ENCODE measurements at places on chromosomes 16 and 17. TPM values are rescaled to one million over a fixed set of nuclear protein-coding genes. Genes with fewer than 3 reads are reported as not detected.

- DNase-seq, result no peak
These were observed 9.6 kb downstream of the VPS4A start for GRCh38 chr16:69320740-69321073.

DNA sequence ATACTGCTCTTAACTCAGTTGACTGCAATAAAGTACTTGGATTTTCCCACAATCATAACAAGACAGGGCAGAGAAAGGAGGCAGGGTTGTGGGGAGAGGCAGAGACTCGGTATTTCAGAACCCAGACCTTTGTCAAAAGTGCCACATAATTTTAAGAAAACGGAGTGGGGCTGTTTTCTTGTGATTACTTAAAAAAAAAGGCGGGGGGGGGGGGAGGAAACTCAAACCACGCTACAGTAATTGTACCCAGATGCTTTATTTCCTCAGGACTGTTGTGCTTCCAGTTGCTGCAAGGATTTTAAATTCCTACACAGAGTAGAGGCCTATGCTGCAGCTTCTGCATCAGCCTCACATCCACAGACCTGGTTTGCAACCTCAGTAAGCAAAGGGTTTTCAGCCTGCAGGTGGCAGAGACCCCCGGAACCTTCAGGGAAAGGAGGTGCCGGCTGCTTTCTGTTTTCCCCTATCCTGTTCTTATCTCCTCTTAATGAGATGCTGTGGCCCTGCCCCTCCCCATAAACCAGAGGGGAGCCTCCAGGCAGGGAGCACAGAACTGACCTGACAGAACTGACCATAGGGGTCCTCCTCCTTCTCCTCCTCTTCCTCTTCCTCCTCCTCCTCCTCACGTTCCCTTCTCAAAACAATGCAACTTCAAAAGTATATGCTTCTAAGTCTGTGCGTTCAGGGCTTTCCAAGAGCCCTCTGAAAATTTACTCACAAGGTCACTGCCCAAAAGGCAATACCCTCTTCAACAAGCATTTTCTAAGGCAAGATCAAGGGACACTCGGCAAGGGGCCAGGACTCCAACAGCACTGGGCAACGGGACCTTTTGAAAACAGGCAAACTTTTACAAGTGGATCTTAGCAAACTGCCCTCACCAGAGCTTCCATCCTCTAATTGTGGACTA, 7.5 kb downstream of the AXIN2 start:
- DNase-seq, result no peak

GRCh38 chr17:19369107-19369778, 6.7 kb upstream of the B9D1 start:
- DNase-seq, result no peak

DNA sequence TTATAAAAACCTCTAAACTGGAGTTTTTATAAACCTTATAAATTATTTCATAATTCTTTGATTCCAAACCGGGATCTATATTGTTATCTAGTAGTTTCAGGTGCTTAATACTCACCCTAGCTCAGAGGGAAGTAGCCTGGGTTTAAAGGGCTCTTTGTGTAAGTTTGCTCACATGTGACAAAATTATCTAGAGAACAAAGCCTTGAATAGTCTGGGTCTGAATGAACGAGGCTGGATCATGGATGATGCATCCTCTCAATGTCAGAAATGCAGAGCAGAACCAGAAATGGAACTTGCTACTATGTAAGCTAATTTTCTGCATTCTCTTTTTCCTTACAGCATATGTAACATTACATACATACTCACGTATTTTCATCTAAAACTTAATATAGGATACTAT, 103.9 kb upstream of the NETO2 start:
- DNase-seq, result no peak

DNA sequence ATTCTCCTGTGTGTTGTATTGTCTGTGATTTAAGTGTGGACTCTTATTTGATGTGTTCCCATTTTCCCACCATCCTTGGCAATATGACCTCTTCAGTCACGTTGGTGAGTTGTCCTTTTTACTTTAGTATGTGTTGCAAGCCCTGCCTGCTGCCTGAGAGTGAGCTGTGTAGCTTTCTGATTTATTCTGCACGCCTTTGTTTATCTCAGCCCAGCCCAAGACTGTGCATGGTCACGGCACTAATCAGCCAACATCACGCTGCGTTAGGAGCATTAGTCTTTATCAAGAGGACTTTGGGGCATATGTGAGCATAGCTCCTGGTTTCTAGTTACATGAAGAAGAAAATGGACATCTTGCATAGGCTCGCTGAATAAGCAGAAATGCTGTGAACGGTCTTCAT, 6.0 kb downstream of the TOM1L1 start:
- DNase-seq, result no peak

DNA sequence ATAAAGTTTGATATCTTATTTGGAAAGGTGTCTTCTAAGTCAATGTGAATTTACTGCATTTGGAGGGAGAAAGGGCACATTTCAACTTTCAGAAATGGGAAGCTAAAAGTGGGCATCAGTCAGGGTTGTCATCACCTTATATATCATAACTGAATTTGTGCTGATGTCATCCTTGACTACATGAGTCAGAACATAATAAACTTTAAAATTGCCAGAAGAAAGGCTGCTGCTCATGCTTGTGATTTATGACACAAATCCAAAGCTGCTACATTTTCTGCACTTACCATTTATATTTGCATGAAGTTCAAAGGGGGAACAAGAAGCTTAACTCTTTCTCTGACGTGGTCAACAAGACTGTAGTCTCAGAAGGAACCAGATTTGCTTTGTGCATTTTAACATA, 196.6 kb downstream of the UTP18 start:
- no peak for DNase-seq

DNA sequence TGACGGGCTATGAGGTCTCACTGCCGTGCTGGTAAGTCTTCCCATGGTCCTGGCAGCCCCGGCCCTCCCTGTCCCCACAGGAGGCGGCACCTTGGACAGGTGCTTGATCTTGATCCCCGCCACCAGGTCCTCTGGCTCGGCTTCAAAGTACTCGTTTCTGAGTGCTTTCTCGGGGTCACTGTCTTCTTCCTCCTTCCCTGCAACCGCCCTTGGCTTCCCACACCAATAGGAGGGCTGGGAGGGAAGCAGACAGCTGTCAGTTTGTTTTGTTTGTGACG, 31.9 kb upstream of the RNPS1 start:
- DNase-seq, result no peak

- peak; percentile 91 for DNase-seq
These were observed 12.3 kb downstream of the GPR142 start for GRCh38 chr17:74379495-74380085.

DNA sequence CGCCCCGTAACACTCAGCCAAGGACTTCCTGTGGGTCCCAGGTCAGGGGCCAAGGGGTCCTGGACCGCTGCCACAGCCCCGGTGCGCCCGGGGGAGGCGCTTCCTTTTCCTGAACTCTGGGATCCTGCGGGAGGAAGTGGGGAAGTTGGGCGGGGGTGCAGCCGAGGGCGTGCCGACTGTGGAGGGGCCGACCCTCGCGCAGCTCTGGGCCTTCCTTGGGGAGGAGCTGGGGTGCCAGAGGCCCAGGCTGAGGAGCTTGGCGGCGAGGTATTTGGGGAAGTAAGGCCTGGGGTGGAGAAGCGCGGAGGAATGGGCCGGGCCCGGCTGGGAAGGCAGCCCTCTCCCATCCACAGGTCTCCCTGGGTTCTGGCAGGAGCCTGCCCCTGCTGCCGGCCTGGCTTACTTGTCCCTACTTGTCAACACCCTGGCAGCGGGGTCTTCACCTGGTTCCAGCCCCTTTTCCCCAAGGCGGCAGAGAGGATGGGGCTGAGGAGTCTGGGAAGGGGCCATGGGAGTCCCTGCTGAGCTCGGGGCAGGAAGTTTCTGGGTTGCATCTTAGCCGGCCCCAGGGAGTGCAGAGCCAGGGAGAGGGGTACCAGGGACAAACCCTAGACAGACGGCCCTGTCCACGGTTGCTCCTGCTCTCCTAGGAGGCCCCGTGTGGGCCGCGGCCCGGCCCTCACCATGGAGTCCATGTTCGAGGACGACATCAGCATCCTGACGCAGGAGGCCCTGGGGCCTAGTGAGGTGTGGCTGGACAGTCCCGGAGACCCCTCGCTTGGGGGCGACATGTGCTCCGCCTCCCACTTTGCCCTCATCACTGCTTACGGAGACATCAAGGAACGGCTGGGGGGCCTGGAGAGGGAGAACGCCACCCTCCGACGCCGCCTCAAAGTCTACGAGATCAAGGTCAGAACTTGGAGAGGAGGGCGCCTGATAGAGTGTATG, 1.7 kb downstream of the TBKBP1 start:
- no peak for DNase-seq

DNA sequence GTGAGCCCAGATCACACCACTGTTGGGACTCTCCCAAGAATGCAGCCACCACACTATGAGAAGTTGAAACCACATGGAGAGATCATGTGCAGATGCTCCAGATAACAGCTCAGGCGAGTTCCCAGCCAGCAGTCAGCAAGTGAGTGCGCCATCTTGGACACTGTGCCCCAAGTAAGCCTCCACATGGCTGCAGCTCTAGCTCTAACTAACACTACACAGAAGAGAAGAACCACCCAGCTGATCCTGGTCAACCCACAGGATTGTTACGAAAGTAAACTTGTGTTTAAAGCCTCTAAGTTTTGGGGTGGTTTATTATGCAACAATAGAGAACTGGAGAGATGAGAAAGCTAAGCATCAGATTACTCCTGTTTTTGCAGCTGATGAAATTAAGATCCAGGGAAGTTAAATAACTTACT, 25.8 kb downstream of the SLC38A7 start:
- no peak for DNase-seq

GRCh38 chr17:3885970-3886369, 6.9 kb downstream of the CAMKK1 start:
- no peak for DNase-seq

DNA sequence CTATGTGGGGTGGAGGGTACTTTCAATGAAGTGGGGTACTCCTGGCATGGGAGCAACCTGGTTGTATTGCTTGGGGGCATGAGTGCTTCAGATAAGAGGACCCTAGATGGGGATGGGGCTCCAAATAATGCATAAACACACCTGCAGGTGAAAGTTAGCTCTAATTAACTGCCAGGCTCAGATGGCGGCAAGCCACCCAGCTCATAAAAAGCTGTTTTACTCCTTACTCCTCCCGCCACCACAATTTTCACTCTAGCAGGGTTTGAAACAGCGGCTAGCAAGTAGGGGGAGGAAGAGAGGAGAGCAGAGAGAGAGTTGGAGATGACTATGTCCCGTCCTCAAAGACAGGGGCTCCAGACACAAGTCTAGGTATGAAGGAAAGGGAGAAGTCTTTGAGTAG, 117.7 kb upstream of the WSCD1 start:
- no peak for DNase-seq

GRCh38 chr16:57562066-57562465, 19.6 kb downstream of the ADGRG5 start:
- DNase-seq, result no peak

Gene NPIPB8
- total RNA-seq, result 1.2 TPM

Gene SAMD14
- total RNA-seq, result 26.2 TPM

Gene KRTAP9-4
- not detected for total RNA-seq

Gene RPRML
- total RNA-seq, result 0.54 TPM

Gene ZFHX3
- 4.7 TPM for total RNA-seq
